H54 (cell line): ENCODE measurements at places on chromosomes 6 and 20.

- DNase-seq = no peak
Observed at GRCh38 chr6:141963543-141964295, 169.0 kb upstream of the GJE1 start.

- DNase-seq = no peak
Observed at GRCh38 chr6:76631622-76632021, 559.2 kb upstream of the IMPG1 start.

DNA sequence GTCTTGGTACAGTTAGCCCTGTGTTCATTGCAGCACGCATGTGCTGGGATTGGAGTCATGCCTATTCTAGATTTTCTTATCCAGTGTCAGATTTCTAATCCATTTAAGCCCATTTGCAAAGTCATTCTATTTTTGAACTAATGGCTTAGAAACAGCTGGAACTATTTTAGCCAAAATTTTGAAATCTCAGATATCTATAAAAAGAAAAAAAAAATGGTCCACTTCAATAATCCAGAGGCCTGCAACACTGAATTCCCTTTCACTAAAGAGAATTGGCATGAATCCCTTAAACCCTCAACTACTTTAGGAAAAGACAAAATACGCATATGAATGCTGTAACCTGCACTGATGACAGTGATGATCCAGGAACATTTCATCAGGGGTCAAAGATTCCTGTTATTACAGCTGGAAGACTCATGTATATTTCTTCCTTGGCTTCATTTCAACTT lies 1.5 kb downstream of the COL21A1 start:
- no peak for DNase-seq

- no peak for DNase-seq
Observed at GRCh38 chr6:69012211-69012610, 377.1 kb downstream of the ADGRB3 start.

DNA sequence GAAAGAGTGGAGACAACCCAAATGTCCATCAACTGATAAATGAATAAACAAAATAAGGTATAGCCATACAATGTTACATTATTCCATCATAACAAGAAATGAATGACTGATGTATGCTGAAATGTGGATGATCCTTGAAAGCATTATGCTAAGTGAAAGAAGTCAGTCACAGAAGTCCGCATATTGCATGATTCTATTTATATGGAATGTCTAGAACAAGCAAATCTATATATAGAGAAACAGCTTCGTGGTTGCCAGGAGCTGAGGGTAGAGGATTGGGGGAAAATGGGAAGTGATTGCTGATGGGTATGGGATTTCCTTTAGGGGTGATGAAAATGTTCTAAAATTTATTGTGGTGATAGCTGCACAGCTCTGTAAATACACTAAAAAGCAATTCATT lies 196.8 kb downstream of the ATXN1 start:
- no peak for DNase-seq
